Immature natural killer cell (primary cell): ENCODE measurements at places on chromosomes 6 and 20. TPM values are rescaled to one million over a fixed set of nuclear protein-coding genes. Genes with fewer than 3 reads are reported as not detected.

- H3K27ac ChIP-seq, result peak overlapping the region; percentile 44
- peaks cover 28% of the 10 kb centered on the region for H3K36me3 ChIP-seq
- H3K4me3 ChIP-seq, result no peak overlapping the region
- DNase-seq, result no peak
- H3K4me1 ChIP-seq, result peaks cover 89% of the 10 kb centered on the region
- peaks cover 2% of the 10 kb centered on the region for H3K27me3 ChIP-seq
These were observed 23.2 kb downstream of the PPP1R16B start for GRCh38 chr20:38828514-38829295.

DNA sequence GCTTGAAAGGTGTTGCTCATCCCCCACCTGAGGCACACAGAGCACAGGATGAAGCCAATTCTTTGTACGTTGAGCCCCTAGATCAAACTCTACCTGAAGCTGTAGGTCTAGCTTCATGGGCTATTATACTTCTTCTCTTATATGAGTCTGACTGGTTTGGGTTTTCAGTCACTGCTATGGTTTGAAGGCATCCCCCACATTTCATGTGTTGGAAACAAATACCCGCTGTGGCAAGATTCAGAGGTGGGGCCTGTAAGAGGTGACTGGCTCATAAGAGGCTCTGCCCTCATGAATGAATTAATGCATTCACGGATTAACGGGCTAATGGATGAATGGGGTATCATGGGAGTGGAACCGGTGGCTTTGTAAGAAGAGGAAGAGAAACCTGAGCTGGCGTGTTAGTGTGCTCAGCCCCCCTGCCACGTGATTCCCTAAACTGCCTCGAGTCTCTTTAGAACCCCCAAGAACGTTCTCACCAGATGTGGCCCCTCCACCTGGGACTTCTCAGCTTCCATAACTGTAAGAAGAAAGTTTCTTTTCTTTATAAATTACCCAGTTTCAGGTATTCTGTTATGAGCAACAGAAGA is 39.2 kb downstream of the PREX1 start:
- no peak for DNase-seq
- peak overlapping the region; percentile 81 for H3K27ac ChIP-seq
- H3K27me3 ChIP-seq, result peaks cover 8% of the 10 kb centered on the region
- H3K36me3 ChIP-seq, result no peaks in the 10 kb centered on the region

DNA sequence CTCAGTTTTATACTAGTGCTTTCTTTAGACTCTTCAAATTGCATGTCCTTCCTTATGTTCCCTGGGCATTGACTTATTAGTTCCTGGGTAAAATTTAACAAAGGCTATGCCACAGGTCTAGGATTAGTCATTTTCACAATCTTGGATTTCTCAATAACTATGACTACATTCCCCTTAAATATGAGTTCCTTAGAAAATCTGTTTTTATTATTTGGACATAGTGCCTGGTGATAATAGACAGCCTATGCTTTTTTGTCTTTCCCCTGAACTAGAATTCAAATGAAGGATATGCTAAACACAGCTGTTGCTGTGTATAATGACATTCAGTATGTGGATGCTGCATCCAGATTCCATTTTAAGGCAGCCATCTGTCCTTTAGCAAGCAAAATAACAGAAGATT is 1252.8 kb upstream of the GJE1 start:
- no peak overlapping the region for H3K27ac ChIP-seq
- H3K4me3 ChIP-seq, result no peak overlapping the region
- H3K36me3 ChIP-seq, result no peaks in the 10 kb centered on the region
- H3K4me1 ChIP-seq, result no peaks in the 10 kb centered on the region
- peaks cover 2% of the 10 kb centered on the region for H3K27me3 ChIP-seq

DNA sequence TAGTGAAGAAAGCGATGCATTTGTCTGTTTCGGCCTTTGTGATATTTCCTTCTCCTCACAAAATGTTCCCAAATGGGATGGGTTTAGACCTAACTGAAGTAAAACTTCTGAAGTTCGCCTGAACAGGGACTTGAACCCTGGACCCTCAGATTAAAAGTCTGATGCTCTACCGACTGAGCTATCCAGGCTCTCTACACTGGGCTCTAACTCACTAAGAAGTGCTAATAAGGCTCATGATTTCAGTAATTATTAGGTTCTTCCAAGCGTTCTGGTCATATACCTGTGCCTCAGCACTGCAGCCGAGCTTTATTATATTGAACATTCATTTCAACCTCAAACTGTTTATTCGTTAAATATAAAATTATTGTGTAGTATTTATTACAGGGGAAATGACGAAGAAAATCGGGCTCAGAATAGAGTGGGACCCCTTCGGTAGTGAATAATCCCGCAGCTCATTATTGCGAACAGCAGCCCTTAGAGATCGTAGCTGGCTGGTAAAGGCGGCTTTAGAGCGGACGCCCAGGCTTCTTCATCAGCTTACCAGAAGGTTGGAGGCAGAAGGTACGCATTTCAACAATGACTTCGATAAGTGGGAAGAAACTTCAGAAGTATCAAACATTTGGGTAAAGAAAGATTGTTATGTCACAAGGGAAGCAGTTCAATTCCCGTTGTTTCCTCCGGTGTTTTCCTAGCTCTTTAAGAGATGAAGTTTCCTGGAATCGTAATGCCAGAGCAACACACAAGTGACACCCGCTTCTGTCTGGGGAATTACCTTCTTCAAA is 119.0 kb upstream of the ZNF184 start:
- DNase-seq, result no peak
- H3K36me3 ChIP-seq, result no peaks in the 10 kb centered on the region
- H3K4me3 ChIP-seq, result no peak overlapping the region
- H3K4me1 ChIP-seq, result no peaks in the 10 kb centered on the region
- no peak overlapping the region for H3K27ac ChIP-seq

DNA sequence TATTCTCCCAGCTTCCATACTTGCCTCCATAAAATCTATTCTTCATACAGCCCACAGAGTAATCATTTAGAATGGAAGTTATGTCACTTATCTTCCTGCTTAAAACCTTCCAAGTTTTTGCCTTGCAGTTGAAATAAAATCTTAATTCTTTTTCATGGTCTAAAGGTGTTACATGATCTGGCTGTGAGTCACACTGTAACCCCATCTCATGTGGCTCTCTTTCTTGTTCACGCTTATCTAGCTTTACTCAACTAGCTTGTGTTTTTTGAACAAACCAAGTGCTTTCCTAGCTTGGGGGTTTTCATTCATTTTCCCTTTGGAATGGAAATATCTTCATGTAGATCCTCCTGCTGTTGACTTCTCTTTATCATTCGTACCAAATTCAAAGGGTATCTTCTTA is 23.6 kb upstream of the THEMIS start:
- H3K27me3 ChIP-seq, result peaks cover 2% of the 10 kb centered on the region
- no peaks in the 10 kb centered on the region for H3K36me3 ChIP-seq
- H3K27ac ChIP-seq, result no peak overlapping the region
- no peak overlapping the region for H3K4me3 ChIP-seq
- no peak for DNase-seq
- H3K4me1 ChIP-seq, result peaks cover 22% of the 10 kb centered on the region

DNA sequence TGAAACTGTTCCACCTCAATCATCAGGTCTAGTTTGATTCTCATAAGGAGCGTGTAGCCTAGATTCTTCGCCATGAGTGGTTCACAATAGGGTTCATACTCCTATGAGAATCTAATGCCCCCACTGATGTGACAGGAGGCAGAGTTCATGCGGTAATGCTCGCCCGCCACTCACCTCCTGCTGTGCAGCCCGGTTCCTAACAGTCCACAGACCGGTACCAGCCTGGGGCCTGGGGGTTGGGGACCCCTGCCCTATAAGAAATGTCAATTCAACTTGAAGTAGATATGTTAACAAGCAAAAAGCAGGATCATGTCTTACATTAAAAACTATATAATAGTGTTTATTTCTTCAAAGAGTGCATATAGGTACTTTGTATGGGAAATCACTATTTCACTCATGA is 216.5 kb downstream of the COL19A1 start:
- no peak overlapping the region for H3K27ac ChIP-seq
- H3K4me3 ChIP-seq, result no peak overlapping the region
- H3K27me3 ChIP-seq, result no peaks in the 10 kb centered on the region
- DNase-seq, result no peak
- no peaks in the 10 kb centered on the region for H3K4me1 ChIP-seq

- peaks cover 12% of the 10 kb centered on the region for H3K36me3 ChIP-seq
- H3K4me3 ChIP-seq, result no peak overlapping the region
- DNase-seq, result no peak
- H3K27me3 ChIP-seq, result no peaks in the 10 kb centered on the region
- H3K27ac ChIP-seq, result no peak overlapping the region
These were observed 205.8 kb downstream of the TMEM242 start for GRCh38 chr6:157117431-157118095.

GRCh38 chr20:2706688-2707352 is 14.2 kb downstream of the EBF4 start:
- H3K4me1 ChIP-seq, result no peaks in the 10 kb centered on the region
- peaks cover 3% of the 10 kb centered on the region for H3K27me3 ChIP-seq
- peaks cover 4% of the 10 kb centered on the region for H3K36me3 ChIP-seq
- no peak overlapping the region for H3K4me3 ChIP-seq

DNA sequence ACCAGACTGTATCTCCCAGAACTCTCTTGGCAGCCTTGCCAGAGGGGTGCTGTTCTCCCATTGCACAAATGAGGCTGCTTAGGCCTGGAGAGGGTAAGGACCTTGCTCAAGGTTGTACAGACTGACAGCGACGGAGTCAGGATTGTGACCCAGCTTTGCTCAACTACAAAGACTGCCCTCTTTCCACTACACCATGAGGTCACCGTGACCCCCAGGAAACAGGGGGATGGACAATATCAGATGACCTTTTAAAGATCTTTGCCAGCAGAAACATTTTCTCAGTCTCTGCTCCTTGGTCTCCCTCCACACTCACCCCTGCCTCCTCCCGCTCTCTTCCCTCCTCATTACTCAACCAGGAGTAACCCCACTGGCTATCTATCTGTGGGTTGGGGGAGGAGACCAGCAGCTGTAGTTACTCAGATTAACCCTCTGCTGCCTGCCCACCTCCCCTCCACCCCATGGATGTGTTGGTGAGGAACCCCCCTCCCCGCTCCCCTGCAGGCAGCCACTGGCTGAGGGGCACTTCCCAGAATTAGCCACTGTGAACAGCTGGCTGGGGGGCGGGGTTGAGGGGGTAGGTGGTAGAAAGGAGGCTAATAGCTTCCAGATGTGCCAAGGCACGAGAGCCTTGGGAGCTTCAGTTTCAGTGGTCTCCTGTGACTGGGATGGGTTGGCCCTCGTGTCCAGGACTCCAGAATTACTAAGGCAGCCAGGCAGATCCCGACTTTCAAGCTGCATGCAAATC is 26.9 kb upstream of the MRPS18A start:
- H3K27me3 ChIP-seq, result peaks cover 1% of the 10 kb centered on the region
- no peak overlapping the region for H3K4me3 ChIP-seq
- no peaks in the 10 kb centered on the region for H3K36me3 ChIP-seq
- DNase-seq, result no peak

GRCh38 chr6:19032591-19033295 is 645.6 kb downstream of the RNF144B start:
- H3K27ac ChIP-seq, result no peak overlapping the region
- H3K4me1 ChIP-seq, result no peaks in the 10 kb centered on the region
- DNase-seq, result no peak
- no peaks in the 10 kb centered on the region for H3K36me3 ChIP-seq
- peaks cover 3% of the 10 kb centered on the region for H3K27me3 ChIP-seq

GRCh38 chr6:134358320-134358719 is 40.4 kb upstream of the SGK1 start:
- no peaks in the 10 kb centered on the region for H3K27me3 ChIP-seq
- H3K36me3 ChIP-seq, result no peaks in the 10 kb centered on the region
- H3K27ac ChIP-seq, result no peak overlapping the region
- no peaks in the 10 kb centered on the region for H3K4me1 ChIP-seq

DNA sequence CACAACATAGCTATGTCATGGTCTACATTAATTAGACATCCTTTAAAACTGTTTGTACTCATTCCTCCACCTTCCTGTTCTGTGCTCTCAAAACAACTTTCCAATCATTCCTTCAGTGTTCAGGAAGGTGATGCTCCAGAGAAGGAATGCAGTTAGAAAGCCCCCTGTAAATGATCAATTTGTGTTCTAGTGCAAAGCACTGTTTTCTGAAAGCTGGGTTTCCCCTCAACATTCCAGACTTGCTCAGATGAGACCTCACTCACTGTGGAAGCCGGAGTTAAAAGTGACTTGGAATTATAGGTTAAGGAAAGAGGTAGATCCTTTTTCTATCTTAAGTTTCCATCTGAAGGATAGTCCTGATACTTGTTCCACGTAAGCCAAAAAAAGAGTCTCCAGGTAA is 95.9 kb downstream of the BMP2 start:
- H3K4me1 ChIP-seq, result no peaks in the 10 kb centered on the region
- H3K27ac ChIP-seq, result no peak overlapping the region
- no peak overlapping the region for H3K4me3 ChIP-seq
- no peak for DNase-seq
- H3K27me3 ChIP-seq, result peaks cover 2% of the 10 kb centered on the region

DNA sequence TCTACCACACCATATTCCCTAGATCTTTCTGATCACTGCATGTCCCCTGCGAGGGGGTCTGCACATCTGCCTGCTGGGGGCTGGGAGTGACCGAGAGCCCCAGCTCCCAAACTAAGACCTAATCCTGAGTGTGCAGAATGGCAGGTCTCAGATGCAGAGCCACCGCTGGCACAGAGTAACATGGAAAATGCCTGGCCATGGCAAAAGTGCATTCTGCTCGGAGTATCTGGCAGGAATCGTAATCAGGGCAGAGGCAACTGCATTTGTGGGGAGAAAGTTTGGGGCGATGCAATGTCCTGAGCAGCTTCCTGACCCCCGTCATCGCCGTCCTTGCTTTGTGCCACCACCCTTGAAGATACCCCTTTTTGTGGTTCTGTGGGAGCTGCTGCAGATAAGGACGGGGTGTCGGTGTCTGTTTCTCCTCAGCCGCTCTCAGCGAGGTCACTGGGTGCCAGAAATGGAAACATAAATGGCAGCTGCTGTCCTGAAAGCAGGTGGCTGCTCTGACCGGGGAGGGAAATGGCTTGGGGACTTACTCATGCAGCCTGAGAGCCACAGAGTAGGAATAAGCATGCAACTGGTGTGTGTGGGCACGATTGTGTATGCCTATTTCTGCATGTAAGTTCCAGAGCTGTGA is 157.9 kb downstream of the LY86 start:
- DNase-seq, result no peak
- H3K4me3 ChIP-seq, result no peak overlapping the region
- H3K27ac ChIP-seq, result no peak overlapping the region
- H3K4me1 ChIP-seq, result no peaks in the 10 kb centered on the region
- peaks cover 7% of the 10 kb centered on the region for H3K27me3 ChIP-seq

DNA sequence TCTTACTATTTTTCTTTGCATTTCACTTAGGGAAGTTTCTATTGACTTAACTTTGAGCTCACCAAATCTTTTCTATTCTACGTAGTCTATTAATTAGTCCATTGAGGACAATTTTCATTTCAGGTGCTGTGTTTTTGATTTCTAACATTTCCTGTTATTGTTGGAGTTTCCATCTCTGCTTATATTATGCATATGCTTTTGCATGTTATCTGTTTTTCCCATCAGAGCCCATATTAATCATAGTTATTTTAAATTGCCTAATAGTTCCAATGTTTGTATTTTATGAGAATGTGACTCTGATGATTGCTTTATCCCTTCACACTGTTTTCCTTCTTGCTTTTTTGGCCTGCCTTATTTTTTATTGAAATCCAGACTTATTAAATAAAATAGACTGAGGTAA is 414.5 kb upstream of the OPRM1 start:
- H3K4me1 ChIP-seq, result no peaks in the 10 kb centered on the region
- H3K27ac ChIP-seq, result no peak overlapping the region
- no peaks in the 10 kb centered on the region for H3K36me3 ChIP-seq
- peaks cover 1% of the 10 kb centered on the region for H3K27me3 ChIP-seq
- no peak overlapping the region for H3K4me3 ChIP-seq
- no peak for DNase-seq

The CALHM6 gene
- polyA plus RNA-seq, result 107 TPM

The LAMP5 gene
- 0.16 TPM for polyA plus RNA-seq

The DAAM2 gene
- polyA plus RNA-seq, result not detected

The MATN4 gene
- polyA plus RNA-seq, result not detected

The PTCRA gene
- polyA plus RNA-seq, result 0.62 TPM

The RSPO3 gene
- polyA plus RNA-seq, result not detected

The LTA gene
- 3.1 TPM for polyA plus RNA-seq

The ID1 gene
- polyA plus RNA-seq, result 1.9 TPM
